ENCODE measurements at places on chromosomes 3 and 15.

DNA sequence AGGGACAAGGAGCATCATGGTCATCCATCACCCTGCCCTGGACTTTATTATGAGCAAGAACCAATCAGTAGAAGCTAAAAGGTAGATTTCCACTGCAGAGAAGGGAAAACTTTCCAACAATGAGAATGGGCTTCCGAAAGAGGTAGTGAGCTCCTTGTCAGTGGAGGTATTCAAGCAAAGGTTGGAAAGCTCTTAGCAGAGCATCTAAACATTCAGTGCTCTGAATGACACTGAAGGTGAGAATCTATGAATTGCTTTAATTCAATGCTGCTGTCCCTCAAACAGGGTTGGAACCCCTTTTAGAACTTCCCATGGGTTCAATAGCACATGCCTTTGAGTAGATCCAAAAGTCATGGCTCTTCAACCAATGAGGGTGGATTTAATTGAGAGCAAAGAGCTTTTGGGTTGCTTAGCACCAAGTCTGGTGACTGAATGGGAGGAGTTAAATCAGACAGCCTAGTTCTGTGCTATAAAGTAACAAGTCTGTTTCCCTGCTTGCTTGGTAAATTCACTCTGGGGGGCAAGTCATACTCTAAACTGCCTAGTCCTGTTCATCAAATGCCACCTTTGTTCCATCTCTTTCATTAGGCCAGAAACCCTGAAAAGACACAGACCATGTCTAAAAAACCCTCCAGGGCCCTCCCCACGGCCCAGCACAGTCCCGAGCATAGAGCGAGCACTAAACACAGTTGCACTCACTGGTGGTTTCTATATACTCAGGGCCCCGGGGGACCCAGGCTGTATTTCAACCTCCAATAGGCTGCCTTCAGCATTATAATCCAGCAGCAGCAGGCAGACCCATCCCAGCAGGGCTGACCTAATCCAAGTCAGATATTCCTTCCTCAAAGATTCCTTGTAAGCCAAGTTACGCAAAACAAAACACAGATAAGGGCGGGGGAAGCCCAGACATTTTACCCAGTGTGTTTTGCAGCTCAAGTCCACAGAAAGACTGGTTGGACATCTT, 161.2 kb downstream of the MEGF11 start:
- no peak for DNase-seq

DNA sequence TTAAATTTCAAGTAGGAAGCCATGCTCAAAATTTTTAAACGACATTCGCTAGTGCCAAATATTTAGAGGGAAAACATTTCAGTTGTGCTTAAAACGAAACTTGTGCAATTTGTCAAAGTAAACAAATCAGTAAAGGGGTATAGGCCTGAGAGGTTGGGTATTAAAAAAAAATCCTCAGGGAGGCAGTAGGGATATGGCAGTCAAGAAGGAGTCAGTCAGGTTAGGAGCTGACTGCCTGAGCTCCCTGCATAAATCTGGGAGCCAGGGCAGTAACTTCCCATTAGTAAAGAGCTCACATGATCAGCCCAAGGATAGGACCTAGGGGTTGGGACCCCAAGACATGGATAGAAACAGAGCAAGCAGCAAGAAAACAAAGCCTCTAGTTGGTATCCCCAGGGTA, 120.7 kb upstream of the STAC start:
- no peak for DNase-seq

- DNase-seq: no peak
Measured at GRCh38 chr3:43268636-43269035, 17.7 kb upstream of the SNRK start.

- no peak for DNase-seq
Measured at GRCh38 chr3:178126686-178127085, 409.6 kb upstream of the KCNMB2 start.

DNA sequence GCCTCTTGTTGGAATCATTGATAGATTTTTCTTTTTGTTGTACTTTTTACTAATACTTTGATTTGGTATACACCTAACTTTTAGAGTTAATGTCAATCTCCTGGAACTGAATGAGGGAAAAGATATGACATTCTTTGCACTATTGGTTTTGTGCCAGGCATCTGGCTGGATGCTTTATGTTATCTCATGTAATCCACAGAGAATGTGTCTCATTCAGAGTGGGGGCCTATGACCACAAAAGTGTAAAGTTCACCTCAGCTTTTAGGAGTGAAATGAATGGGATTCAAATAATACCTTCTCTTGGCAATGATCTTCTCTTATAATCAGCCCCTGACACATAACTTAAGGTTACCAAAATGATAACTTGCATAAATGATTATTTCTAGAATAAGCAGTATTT, 329.1 kb upstream of the ROPN1 start:
- DNase-seq: no peak

GRCh38 chr3:42755681-42756578, 17.1 kb downstream of the CCDC13 start:
- DNase-seq: no peak

DNA sequence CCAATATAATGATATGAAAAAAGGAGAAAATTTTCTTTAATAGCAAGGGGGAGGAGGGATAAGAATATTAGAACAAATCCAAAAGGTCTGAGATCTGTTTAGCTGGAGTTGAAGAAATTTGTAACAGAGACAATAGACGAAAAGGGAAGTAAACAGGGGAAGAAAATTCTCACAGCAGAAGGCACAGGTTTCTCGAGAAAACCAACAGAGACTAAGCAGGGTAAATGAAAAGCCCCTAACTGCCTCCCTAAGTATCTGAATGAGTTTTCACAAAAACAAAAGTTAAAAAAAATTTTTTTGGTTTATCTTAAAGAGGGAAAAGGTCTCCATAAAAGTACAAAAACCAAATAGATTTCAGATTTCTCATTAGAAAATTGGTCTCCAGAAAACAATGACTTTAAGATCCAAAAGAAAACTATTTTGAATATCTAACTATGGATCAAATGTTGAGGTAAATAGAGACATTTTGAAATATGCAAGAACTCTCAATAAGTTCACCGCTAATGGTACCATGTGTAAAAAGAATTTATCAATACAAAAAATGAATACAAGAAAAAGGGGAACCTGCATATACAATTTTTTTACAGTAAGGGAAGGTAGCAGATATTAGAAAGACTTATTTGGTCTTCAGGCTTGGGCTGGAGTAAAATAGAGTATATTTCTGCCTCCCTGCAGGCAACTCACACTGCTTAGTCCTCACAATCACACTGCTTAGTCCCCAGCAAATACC, 23.9 kb upstream of the NEK10 start:
- no peak for DNase-seq

DNA sequence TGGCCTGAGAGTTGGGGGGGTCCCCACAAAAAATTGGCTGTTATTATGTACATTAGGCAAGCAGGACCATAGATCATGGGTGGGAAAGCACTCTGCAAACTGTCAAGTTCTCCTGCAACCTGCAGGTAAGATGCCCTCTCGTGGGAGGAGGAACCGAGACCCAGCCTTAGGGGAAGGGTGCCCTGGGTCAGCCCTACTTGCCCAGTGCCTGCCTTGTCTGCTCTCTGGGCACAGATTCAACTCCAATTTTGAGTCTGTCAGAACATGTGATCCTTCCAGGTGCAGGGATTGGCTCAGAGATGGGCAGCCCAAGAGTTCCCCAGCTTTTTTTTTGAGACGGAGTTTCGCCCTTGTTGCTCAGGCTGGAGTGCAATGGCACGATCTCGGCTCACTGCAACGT, 99.2 kb downstream of the PLXNA1 start:
- DNase-seq: no peak

DNA sequence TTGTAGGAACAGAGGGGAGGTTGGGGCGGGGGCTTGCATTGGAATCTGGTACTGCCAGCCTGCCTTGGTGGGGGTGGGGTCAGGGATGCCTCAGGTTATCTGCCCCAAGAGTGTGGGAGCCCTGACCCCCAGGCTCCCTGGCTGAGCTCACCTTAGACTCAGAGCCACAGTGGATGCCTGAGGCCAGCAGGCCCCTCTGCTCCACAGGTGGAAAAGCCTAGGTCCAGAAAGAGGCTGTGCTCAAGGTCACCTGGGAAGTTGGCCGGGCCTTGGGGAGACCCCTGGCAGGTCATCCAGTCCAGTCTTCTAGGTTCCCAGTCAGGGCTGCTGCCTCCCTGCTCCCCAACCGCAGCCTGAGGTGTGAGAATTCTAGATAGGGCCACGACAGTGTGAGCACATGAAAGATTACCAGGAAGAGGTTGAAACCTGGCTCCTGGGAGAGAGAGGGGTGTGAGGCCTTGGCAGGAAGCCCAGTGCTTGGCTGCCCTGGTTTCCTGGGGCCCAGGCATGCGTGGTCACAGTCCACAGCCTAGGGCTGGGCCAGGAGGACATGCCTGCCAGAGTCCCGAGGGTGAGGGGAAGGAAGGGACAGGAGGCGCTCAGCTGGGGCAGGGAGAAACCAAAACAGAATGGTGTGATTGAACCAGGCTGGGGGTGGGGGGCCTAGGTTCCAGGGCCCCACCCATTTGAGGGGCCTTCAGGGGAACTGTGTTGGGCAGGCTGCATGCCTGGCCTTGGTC, 4.9 kb downstream of the HDAC11 start:
- no peak for DNase-seq

DNA sequence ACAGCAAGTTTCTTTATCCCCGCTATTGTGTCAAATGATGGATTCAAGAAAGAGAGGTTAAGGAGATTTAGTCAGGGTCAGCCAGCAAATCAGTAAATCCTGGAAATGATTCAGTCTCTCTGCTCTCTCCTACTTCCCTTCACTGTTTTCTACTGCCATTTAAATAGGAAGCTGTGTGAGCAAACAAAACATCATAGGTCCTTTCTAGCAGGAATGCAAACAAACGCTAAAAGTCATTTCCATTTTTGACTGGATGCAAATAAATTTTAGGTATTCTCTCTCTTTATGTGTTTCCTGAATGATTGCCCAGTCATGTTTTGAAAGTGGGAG, 299.4 kb upstream of the RORA start:
- no peak for DNase-seq

DNA sequence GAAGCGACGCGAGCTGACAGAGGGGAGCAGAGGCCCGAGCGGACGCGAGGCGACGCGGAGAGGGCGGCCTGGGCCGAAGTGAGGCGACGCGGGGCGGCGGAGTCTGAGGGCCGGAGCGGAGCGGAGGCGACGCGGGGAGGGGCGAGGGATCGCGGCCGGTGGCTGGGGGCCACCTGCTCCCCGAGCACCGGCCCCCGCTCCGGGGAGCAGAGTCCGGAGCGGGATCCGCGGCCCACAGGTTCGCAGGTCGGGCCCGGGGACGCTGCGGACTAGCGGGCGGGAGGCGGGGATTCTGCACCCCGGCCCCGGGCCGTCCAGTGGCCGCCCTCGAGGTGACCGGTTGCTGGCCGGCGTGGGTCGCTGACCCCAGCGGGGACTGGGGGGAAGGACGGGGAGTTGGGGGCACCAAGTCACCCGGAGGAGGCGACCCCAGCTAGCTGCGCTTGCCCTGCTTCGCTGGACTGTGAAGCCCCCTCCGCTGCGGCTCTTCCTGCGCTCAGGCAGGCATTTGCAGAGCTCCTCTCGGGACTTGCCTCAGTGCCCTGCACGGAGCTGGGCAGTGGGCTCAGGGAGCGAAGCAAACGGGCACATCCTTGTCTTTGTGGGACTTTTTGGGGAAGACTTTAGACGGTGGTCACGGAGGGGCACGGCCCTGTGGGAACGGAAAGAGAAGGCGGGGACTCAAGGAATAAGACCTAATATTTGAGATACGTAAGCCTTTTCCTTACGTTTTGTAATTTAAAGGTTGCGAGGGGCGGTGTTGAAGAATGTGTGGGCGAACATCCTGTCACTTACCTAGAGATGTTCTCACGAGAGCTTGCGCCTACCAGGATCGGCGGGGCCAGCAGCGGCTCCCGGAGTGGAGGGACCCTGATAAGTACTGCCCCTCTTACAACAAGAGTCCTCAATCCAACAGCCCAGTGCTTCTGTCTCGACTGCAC, 566 bp downstream of the HMCES start:
- peak; percentile 21 for DNase-seq

- DNase-seq: no peak
Measured at GRCh38 chr3:118380576-118380975, 654.1 kb downstream of the IGSF11 start.

DNA sequence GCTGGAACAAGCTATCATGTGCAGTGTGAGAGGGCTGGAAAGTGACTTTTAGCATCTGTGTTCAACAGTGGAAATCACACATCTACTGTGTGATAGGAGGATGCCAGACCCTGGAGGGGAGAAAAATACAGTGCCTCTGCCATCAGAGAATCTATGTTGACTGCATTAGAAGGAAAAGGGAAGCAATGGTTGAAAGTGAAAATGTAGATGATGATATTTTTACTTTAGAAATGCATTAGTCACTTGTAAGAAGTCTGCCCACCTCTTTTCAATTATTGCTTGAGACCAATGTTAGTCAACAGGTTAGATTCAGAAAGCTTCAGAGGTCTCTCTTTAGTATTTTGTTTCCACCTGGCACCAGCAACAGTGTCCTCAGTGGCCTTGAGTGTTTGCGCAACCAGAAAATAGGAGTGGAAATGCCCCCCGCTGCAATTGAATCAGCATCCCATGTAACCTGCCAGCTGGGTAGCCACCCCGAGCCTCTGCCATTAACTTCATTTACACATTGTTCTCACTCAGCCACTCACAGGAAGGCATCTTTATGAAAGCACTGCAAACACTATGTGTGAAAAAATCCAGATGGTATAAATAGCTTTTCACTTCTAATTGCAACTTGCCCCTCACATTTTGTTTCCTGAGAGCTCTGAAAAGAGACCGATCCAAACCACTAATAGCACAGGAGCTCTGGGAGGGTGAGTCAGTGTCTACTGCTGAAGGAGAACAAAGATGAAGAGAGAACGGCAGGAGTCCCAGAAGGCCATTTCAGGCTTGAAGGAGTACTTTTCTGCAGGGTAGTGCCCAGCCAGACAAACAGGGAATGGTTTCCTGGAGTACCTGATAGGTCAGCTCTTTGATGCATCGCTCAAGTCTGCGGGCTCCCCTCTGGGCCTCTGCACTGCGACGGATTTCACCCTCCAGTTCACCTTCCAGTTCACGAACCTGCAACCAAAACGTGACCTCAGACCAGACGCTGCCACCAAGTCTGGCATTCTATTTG, 92.1 kb downstream of the HHLA2 start:
- no peak for DNase-seq

GRCh38 chr15:52483707-52484106, 45.0 kb downstream of the MYO5A start:
- DNase-seq: no peak

DNA sequence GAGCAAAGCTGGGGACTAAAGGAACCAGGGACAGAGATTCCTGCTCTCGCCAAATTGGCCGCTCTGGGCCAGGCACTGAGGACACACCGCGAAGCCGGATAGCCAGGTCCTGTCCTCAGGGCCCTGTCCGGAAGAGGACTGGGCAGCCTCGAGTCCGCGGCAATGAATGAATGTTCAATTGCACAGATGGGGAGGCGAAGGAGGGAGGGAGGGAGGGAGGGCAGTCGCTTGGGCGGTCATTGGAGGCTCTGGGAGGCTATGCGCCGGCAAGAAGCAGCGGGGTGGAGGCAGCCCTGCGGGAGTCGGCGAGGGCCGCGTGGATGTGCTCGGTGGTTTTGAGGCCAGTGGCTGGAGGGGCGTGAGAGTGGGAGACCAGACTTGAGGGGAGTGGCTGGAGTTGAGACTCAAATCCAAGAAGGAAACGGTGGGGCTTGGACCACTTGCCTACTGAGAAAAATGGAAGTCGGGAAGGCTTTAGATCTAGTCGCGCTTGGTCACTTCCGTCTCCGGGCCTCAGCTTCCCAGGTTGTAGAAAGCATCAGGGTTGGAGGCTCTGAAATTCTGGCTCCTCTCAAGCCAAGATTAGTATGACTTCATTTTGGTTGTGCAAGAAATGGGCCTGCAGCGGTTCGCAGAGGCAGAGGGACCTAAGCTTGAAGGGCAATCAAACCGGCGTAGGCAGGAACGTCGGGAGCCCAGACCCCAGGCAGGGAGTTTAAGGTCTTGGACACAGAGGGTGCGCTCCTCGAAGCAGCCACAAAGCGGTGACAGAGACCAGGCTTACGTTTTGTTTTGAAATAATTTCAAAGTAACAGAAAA, 21.1 kb upstream of the PLXND1 start:
- DNase-seq: peak; percentile 33

- DNase-seq: no peak
Measured at GRCh38 chr15:31499236-31499952, 172.8 kb downstream of the KLF13 start.
